SK-N-MC (cell line): ENCODE measurements at places on chromosomes 4 and X.

GRCh38 chrX:35046660-35047296 is 104.2 kb downstream of the FAM47B start:
- DNase-seq, result no peak

DNA sequence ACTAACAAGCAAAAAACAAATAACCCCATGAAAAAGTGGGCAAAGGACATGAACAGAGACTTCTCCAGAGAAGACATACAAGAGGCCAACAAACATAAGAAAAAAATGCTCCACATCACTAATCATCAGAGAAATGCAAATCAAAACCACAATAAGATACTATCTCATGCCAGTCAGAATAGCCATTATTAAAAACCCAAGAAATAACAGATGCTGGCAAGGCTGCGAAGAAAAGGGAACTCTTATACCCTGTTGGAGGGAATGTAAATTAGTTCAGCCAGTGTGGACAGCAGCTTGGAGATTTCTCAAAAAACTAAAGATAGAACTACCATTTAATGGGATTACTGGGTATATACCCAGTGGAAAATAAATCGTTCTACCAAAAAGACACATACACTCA is 79.6 kb downstream of the MAPK10 start:
- DNase-seq, result no peak

- DNase-seq, result no peak
Measured at GRCh38 chr4:169741569-169741968, 16.2 kb downstream of the HPF1 start.

- no peak for DNase-seq
Measured at GRCh38 chr4:110988722-110989121, 365.8 kb upstream of the PITX2 start.

DNA sequence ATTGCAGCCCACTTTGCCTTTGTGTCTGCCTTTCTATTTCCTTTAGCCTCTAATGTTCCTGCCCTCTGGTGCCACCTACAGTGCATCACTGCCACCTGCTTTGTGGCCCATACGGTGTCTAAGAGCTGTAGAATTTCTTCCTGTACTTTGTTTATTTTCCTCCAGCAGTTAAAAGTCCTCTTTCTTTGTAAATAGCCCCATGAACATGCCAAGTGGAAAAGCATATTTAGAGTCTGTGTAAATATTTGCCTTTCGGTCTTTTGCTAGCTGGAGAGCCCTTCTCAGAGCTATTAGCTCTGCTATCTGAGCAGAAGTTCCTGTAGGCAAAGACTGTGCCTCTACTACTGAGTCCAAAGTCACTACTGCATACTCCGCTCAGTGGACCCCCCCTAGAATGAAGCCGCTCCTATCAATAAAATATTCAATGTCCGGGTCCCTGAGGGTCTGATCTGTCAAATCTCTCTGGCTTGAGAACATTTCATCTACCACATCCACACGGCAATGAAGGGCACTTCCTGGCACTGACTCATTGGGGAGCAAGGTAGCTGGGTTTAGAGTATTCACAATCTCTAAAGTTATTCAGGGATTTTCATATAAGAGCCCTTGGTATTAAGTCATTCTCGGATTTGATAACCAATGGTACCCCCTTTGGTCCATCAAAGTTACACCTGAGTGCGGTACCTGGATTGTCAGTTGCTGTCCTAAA is 36.3 kb downstream of the SULT1E1 start:
- DNase-seq, result no peak

DNA sequence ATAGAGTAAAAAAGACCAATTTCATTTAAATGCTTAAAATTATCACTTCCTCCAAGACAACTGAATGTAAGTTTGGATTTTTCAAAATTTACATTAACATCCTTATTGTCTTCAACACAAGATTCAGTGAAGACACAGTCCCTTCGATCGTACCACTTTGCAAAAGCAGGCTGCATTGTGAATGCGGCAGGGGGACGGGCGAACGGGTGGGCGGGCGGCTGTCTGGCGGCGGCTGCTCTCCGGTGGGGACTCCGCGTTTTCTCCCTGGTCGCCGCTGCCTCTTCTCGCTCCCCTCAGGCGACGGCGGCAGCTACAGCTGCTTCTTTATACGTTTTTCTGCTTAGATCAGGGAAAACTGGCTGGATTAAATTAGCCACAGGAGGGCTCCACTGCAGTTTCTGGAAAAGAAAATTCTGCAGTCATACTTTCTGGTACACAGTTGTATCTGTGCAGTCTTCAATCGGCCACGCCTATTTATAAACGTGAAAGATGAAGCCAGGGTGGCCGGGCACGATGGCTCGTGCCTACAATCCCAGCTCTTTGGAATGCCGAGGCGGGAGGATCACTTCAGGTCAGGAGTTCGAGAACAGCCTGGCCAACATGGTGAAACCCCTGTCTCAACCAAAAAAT is 33.9 kb upstream of the HPF1 start:
- peak; percentile 80 for DNase-seq

DNA sequence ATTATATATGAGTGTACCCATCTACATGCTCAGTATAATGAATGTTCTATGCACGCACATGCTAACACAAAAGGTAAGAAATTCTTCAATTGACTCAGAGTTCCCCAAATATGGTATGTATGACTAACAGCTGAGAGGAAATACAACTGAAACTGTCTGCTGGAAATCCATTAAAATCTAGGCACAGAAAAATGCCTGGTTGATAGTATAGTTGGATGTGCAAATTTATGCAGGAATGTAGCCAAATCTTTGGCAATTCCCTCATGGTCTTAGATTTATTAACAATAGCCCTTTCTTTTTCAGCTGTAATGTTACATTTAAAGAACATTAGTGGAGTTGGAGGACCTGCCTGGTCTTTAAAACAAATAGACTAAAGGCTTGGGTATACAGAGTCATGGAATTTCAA is 5.5 kb downstream of the CAMK2D start:
- DNase-seq, result no peak

DNA sequence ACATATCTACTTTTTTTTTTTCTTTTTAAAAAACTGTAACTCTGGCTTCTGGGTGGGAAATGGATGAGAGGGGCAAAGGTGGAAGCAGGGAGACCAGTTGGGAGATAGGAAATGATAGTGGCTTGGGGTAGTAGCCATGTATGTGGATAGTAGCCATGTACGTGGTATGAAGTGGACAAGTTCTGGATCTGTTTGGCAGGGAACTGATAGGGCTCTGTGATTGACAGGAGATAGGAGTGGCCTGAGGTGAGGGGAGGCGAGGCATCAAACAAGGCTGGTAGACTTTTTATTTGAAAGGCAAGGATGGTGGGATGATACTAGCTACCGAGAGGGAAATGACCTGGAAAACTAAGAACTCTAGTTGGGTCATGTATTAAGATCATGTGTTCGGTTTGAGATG is 117.8 kb downstream of the AFF1 start:
- no peak for DNase-seq

DNA sequence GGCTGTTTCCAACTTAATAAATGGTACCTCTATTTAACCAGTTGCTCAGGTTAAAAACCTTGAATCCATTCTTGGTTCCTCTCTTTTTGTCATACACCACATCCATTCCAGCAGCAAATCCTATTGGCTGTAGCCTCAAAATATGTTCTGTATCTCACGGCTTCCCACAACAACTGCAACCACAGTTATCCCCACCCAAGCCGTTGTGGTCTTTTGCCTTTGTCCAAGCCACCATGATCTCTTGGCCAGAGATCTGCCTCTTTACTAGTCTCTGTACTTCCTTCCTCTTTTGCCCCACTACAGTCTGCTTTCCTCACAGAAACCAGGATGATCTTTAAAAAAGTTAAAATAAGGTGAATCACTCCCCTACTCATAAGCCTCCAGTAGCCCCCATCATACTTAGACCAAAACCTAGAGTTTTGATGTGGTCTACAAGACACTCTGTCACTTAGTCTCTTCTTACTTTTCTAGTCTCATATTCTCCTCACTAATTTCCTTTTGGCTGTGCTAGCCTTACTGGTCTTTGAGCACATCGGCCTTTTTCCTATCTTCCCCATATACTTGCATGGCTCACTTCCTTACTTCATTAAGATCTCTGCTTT is 10.3 kb downstream of the MAOA start:
- DNase-seq, result no peak
